Amygdala (tissue), 56 donors: ENCODE measurements at places on chromosomes 3 and 15.

- DNase-seq, result no peak
These were observed 71.8 kb upstream of the TMEM108 start for GRCh38 chr3:132966374-132966773.

GRCh38 chr15:51088585-51088984, 6.1 kb downstream of the TNFAIP8L3 start:
- DNase-seq, result no peak

DNA sequence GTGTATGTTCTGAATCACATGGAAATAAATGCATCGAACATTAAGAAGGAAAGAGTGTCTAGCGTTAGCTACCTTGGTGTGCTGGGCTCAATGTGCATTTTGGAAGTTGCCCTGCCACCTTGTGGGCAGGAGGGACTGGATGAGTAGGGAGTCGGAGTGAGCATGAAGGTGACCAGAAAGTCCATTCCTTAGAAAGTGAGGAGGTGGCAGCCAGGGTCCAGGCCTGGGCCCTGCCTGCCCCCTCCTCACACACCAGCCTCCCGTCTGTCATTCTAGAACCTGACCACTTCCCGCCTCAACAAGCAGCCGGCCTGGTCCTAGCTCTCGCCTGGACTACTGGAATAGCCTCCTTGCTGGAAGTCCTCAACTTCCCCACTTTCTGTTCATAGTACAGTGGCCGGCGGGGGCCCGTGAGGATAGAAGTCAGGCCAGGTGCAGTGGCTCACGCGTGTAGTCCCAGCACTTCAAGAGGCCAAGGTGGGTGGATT, 10.2 kb upstream of the GATA2 start:
- no peak for DNase-seq

DNA sequence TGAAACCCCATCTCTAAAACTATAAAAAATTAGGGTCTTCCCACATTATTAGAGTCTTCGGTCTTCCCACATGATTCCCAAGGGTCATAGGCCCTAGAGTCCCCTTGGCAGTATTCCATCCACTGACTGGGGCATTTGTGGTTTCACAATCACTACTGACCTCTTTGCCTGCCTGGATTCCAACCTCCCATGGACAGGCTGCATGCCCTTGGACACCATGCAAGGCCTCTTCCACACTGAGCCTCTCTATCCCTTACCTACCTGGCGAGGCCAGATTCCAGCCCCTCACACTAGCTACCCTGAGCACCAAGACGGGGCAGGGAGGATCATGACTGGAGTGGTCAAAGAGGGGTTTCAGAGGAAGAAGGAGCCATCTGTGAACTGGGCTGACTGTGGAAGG, 64.4 kb downstream of the SRGAP3 start:
- no peak for DNase-seq

- no peak for DNase-seq
These were observed 210.4 kb downstream of the TP63 start for GRCh38 chr3:189841473-189842205.

- DNase-seq, result no peak
These were observed 121.1 kb downstream of the MEX3B start for GRCh38 chr15:81924729-81925128.

DNA sequence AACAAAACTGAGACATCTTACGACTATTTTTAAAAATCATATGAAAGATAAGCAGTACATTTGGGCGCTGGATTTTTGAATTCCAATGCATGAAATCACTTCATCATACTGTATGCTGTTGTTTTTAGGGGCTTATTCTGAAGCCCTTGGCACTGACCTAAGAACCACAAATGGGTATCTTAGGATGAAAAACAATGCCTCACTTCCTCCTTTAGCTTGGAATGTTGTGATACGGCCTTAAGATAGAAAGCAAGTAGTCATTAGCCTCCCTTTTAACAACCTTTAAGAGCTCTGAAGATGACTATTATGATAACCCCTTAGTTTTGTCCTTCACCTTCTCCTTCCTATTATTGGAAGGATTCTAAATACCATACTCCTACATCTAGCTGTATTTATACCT, 289.8 kb downstream of the ARPP21 start:
- DNase-seq, result no peak

DNA sequence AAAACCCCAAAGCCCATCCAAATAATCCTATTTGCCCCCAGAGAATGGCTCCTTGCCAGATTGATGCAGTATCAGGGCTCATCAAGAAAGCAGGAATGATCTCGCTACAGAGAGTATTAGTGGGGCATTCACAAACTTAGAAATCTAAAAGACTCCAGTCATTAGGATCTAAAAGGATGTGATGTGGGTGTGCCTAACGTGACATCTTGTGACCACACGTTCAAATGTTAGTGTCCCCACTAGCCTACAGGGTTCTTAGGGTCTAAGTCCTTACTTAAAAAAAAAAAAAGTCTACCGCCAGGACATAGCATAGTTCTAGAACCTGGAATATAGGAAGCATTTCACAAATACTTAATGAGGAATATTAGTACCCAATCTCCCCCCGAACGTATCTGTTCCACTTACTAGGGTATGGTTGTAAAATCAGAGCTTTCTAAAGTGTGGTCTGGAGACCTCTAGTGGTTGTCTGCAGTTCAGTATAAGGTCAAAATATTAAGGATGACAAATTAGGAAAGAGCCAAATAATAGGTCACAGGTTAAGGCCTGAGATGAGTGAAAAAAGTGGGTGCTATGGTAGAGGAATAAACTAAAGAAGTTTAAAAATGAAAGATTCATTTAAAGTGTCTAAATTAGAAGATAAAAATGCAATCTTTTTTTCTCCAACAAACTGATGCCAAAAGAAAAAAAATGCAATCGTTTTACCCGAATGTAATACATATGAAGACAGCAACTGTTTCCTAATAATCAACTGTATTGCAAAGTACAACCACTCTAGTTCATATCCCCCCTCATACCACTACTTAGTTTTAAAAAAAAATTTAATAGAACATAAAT, 4.2 kb upstream of the CHRM5 start:
- DNase-seq, result no peak

- DNase-seq, result no peak
These were observed 97.6 kb downstream of the TPRG1 start for GRCh38 chr3:189269365-189269764.

DNA sequence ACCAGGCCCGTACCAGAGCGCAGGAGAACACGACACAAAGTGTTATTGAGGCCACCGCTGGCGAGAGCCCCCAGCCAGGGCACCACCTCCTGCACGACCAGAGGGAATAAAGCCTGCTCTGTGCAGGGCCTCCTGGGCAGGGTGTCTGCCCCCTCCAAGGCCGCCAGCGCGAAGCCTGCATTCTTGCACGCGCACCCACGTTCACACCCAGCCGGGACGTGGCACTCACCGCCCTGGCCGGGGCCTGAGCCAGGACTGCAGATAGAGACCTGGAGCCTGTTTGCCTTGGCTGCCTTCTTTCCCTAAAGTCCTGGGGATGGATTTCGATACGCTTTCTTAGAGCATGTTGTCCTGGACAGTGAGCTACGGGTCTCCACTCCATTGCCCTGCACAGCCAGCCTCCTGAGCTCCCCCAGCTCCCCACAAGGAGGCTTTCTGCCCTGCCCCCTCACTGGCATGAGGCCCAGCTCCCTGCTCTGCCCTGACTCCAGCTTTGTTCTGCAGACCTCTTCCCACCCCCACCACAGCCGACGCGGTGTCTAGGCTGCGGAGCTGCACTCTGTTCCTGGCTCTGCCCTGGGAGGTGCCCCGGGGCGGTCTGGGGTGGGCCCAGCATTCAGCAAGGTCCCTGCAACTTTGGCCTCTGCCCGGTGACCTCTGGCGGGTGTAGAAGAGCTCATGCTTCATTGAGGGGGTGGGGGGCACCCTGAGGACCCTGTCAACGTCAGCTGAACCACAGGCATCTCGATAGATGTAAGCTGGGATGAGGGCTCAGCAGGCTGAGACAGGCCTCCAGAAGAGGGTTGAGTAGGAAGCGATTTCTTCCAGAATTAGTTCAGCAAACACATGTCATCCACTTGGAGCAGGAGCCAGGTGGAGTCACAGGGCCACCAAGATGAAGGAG, 145.0 kb downstream of the LRRK1 start:
- DNase-seq, result peak; percentile 40

DNA sequence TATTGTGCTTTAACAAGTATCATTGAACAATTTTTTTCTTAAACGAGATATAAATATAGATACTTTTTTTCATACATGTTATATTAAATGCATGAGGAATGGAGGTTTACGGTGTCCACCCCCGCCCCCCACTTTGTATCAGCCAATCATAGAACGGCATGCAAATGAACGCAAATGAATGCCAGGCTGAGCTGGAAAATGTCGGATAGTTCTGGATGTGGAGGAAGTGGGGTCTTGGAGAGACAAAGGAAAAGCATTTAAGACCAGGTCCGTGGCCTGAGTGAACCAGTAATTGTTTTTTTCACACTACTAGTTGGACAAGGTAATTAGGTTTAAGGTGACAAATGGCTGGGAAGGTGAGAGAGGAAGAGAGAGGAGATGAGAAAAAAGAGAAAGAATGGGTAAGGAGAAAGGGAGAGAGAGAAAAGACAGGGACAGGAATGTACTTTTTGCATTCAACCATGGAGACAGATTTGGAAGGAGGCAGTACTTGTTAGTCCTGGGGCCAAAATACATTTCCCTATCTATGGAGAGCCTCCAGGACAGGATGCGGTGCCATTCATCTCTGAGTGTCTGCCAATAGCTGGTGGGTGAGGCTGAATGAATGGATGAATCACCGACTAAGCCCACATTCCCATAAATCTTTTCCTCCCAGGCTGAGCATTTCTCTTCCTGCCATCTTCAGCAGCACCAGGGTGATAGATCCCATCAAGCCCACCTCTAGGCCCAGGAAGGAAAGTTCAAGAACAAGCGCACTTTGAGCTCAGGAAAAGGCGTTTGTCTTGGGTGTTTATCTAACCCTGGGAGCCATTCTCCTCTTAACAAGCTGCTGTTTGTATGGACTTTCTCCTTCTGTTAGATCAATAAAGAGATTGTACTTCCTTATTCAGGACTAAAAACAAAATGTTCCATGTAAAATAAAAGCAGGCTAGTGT, 1.4 kb upstream of the RAD18 start:
- no peak for DNase-seq

DNA sequence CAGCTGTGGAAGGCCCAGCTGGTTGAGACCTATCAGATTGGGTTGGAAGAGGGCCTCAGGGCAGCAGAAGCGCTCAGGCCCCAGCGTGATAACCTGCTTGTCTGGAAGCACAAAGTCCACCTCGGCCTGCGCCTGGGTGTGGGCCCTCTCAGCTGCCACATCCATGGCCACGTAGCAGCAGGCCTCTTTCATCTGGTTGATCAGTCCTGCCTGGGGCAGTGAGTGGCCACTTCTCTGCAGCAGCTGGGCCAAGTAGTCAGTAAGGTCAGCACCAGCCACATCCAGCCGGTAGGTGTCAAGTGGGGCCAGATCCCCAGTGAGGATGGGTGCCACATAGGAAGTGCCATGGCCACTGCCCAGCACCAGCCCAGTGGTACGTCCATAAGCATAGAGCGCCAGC, 3.9 kb upstream of the CAMKV start:
- no peak for DNase-seq

- no peak for DNase-seq
These were observed 682.1 kb upstream of the CFAP20DC start for GRCh38 chr3:59731943-59732342.

DNA sequence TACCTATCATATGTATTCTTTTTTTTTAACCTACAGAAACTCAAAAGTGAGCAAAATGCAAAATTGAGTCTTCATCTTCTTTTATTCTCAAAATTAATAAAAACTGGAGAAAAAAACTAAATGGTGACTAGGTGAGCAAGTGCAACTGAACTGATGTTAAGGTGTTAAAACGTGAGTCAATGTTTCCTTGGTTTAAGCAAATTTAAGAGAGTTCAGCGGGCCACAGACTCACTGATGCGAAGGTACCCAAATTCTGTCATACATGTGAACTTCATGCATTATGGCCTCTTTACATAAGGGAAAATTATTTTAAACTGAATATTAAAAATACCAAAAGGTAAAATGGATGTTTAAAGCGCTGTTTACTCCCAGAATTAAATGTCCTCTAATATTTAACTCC, 206.6 kb downstream of the FOXP1 start:
- no peak for DNase-seq

- no peak for DNase-seq
These were observed 409.4 kb downstream of the PDCD6IP start for GRCh38 chr3:34207806-34208205.

DNA sequence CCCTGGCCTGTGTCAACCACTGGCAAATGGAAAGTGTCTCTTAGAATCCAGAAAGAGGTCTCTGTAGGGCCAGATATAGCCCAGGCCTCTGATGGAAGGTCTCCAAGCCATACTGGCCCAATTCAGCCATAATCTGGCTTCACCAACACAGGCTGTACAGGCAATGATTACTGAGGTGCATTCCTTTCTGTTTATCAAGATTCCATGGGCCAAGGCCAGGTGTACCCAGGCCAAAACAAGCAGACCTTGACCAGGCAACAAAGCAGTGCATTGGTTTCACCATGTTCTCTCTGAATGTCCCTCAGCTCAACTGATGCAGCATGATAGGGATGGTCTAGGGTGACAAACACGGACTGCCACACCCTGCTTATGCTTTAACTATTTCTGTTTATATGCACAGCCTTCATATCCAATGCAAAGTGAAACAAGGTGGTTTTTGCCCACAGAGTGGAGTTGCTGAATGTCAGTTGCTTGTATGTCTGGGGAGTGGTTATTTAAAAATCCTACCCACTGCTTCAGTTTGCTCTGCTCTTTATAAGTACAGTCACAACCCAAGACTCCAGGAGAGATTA, 25.2 kb downstream of the CCNL1 start:
- DNase-seq, result no peak

DNA sequence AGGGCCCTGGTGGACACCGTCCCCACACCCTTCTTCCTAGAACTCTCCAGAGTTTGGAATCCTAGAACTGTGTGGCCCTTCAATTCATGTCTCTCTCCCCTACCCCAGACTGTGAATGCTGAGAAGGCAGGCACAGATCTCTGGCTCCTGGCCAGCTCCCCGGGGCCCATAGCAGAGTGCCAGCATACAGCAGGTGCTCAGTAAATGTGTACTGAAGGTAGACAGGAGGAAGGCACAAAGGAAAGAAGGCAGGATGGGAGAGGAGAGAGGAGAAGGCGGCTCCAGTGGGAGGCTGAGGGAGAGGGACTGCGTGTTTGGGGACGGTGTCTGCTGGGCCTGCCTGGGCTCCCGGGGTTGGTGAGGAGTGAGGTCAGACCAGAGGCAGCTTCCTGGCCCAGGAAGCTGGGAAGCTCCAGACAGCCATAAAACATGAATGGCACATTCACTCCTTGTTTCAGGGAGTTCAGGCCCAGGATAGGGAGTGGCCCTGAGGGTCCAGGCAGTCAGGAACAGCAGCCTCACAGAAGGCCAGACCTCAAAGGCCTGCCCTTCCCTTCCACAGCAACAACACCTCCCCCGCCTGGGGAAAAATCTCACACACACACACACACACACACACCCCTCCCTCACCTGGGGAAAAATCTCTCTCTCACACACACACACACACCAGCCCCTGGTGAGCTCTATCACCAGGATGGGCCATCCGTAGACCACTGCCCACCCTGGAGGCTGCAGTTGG, 137.1 kb upstream of the PRR20G start:
- DNase-seq, result no peak

- DNase-seq, result no peak
These were observed 1059.2 kb downstream of the ZPLD1 start for GRCh38 chr3:103494011-103494410.

DNA sequence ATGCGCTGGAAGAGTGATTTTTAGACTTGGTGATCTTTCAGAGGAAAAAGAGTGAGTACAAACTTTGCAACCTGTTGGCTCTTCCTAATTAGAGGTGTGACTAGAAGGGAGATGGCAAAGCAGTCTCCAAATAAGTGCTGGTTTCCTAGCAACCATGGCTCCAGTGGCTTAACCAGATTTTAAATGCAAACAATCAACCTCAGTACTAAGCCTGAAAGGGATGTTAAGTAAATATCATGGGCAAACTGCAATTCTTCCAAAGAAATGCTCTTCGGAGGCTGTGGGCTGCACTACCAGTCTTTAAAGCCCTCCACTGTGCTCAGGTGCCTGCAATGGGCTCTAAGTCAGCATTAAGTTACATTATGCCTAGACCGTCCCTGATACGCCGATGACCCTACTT, 678.1 kb upstream of the CCDC54 start:
- no peak for DNase-seq
